ENCODE measurements at places on chromosomes 4 and X.

DNA sequence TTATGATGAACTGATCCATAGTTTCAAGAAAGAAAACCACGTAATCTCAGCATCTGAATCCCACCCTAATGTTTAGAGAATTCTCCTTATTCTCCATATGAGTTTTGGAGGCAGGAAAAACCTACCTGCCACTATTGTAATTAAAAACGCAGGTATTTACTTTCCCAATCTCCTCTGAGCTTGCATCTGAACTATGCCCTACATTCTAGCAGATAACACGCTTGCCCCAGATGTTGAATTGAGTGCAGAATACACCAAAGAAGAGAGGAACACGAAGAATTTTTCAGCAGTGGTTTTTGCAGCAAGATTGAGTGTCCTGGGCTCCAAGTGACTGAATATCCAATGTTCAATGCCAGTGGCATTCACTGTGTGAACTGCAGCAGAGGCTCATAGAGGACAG is 182.4 kb downstream of the COX18 start:
- no peaks in the 10 kb centered on the region for H3K4me1 ChIP-seq
- H3K36me3 ChIP-seq, result no peaks in the 10 kb centered on the region
- H3K27ac ChIP-seq, result no peak overlapping the region
- no peak overlapping the region for H3K4me3 ChIP-seq

DNA sequence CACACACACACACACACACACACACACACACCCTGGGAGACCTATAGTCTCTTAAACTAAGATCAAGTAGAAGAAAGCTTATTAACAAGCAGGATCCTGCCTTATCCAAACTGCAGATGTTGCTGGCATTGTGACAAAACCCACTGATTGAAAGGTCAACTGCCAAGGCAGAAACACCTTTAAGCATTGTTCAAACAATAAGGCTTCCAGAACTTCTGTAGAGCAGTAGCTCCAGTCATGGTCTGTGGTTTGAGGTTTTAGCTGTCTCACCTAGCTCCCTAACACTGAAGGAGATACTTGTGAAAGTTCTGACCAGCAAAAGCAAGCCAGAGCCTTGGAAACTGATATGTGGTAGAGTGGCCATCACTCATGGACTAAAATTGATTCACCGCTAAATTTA is 59.8 kb downstream of the PTCHD1 start:
- H3K4me1 ChIP-seq, result no peaks in the 10 kb centered on the region
- H3K36me3 ChIP-seq, result no peaks in the 10 kb centered on the region
- DNase-seq, result no peak
- no peak overlapping the region for H3K4me3 ChIP-seq
- H3K27me3 ChIP-seq, result no peaks in the 10 kb centered on the region

- no peak for DNase-seq
- no peak overlapping the region for H3K27ac ChIP-seq
- peaks cover 42% of the 10 kb centered on the region for H3K36me3 ChIP-seq
These were observed 1.3 kb upstream of the ZNF141 start for GRCh38 chr4:336099-336892.

GRCh38 chr4:113243312-113243711 is 193.9 kb downstream of the ANK2 start:
- peaks cover 5% of the 10 kb centered on the region for H3K27me3 ChIP-seq
- no peak for DNase-seq
- H3K27ac ChIP-seq, result no peak overlapping the region
- H3K36me3 ChIP-seq, result no peaks in the 10 kb centered on the region
- H3K4me1 ChIP-seq, result no peaks in the 10 kb centered on the region

GRCh38 chrX:129724754-129725153 is 14.0 kb upstream of the XPNPEP2 start:
- H3K36me3 ChIP-seq, result no peaks in the 10 kb centered on the region
- no peak overlapping the region for H3K27ac ChIP-seq
- no peaks in the 10 kb centered on the region for H3K27me3 ChIP-seq
- H3K4me3 ChIP-seq, result no peak overlapping the region
- no peak for DNase-seq
- H3K4me1 ChIP-seq, result peaks cover 20% of the 10 kb centered on the region

DNA sequence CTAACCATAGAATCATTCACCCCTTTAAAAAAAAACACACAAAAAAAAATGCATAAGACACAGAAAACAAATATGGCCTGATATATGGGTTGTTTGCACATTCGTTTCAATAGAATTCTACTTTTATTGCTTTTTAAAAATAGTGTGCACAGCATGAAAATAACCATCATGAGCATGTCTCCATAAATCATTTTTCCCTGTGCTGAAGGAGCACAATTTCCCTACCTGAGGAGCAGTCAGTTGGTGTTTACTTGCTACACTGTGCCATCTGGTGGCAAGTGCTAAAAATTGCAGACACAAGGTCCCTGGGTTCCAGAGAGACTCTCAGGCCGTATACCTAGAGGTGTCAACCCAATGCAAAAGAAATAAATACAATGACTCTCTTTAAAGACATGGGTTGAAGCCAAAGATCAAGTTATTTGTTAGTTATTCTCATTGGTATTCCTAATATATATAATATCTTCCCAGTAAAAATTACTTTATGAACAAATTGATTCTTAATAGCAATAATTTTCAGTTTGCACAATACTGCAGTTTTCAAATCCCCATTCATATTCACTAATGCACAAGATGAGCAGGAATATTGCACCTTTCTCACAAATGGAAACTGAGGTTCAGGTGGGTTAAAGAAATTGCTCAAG is 551.4 kb downstream of the IQCM start:
- H3K4me1 ChIP-seq, result no peaks in the 10 kb centered on the region
- H3K27me3 ChIP-seq, result no peaks in the 10 kb centered on the region
- H3K27ac ChIP-seq, result no peak overlapping the region

- no peaks in the 10 kb centered on the region for H3K36me3 ChIP-seq
- H3K27me3 ChIP-seq, result peaks cover 2% of the 10 kb centered on the region
- no peak overlapping the region for H3K4me3 ChIP-seq
- no peak for DNase-seq
- H3K4me1 ChIP-seq, result peaks cover 2% of the 10 kb centered on the region
These were observed 34.1 kb upstream of the RPS6KA3 start for GRCh38 chrX:20300822-20301221.

Measured in activated CD4-positive, alpha-beta memory T cell treated with anti-CD3 and anti-CD28 coated beads for 36 hours (primary cell).